ENCODE measurements at places on chromosomes 2 and 18.

DNA sequence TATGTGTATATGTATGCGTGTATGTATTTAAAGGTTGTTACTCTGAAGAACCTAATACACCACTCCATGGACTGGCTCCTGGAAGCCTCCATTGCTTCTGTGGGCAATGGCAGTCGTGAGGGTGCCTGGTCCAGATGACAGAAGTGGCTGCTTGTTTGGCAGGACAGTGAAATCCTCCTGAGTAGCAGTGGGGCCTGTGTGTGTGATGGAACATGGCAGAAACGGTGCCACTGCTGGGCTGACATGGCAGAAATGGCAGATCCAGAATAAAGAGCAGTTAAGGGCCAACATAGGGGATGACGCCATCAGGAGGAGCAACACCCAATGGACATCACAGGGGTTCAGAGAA lies 6.1 kb upstream of the CPLX4 start:
- no peak for DNase-seq

GRCh38 chr18:25349926-25350487 lies 2.0 kb downstream of the ZNF521 start:
- DNase-seq: no peak

DNA sequence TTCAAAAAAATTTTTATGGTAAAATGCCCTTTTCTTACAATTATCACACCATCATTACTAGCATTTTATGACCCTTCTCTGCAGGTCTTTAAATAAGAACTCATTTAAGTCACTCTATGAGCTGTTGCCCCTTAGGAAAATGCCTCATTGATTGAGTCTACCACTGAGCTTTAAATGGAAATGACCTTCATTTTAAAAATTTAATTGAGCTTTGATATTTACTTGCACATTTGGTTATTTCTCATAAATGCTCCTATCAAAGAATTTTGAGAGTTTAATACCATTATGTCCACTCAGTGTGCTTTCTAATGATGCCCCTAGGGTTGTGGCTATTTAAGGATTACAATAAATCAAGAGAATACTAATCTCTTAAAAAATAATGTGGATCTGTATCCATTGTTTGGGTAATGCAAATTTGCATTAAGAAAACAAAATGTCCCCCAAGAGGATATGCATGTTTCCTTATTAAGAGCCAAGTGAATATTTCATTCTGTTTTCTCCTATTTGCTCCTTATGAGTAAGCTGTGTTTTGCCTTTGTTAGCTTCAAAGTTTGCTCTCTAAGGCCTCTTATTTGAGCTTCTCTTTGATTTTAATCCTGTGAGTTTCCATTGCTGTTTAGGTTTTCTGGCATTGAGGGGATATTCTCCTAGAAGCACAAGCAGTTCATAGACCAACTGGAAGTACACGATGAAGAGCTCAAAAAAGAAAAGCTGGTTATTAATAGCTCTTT lies 69.8 kb downstream of the CERS6 start:
- no peak for DNase-seq

DNA sequence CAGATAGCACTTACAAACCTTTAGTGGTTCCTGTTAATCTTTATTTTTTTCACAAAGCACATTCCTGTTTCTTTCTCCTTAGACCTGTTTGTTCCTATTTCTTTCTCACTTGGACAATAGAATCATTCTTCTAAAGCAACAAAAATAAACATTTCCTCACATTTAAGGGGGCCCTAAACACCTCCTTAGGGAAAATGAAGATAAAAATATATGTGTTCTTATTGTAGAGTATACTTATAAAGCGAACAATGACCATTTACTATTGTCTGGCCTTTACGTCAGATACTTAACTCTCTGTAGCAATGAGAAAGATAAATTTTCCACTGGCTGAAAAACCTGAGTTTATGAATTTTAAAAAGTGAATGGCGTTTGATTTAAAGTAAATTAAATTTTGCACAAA lies 234.6 kb downstream of the TCF4 start:
- no peak for DNase-seq

- no peak for DNase-seq
Measured at GRCh38 chr2:217337771-217338170, 477.9 kb upstream of the TNP1 start.

DNA sequence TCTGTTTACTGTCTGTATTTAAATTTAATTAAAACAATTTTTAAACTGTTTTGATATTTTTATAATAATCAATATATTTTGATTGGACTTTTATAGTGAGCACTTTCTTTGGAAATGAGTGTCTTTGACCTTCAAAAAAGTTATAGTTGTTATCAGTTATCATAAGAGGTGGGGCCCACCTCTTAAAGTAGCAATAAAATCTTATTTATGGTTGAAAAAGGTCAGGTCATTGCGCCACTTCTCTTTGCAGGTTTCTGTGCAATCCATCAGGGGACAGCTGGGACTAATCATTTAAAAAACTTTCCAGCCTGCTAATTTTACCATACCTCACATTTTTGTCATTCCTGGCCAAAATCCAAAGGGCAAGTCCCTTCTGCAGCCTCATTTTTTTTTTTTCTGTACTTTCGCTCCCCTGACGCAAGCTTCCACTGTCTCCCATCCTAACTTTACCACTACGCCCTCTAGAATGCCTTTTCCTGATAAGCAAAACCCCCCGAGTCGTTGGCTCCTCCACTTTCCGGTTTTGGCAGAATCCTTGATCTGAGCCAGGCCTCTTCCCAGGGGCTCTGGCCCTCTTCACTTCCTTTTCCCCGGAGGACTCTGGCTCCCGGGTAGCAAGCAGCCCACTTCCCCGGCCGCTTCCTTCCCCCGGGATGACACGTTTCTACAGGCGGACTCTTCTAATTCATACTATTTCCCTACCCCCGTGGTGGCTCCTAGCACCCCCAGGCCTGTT lies 1.1 kb upstream of the SEH1L start:
- DNase-seq: no peak

DNA sequence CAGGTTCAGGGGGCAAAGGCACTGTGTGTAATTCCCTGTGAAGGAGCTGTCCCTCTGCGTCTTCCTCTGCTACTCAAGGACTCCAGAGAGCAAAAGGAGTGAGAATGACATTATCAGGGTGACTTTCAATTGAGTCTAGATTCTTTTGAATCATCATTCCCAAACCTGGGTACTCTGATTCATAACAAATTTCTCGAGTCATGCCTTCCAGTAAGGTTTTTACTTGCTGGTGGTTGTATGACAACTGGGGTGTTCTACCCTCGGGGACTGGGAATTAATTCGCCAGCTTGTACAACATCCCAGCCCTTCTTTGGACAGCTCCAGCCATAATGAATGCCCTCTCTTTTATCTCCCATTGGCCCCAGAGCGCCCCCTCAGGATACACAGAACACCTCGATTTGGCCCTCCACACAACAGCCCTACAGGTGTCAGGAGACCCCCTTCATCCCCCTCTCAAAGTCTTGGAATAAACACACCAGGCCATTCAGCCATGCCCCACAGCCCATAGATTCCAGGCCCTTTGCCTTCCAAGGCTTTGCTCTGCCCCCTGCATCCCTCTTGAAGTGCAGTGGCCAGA lies 254.5 kb downstream of the KLHL29 start:
- no peak for DNase-seq
